ENCODE measurements at places on chromosomes 11 and 22.

GRCh38 chr11:35003658-35004057 lies 87.2 kb downstream of the PDHX start:
- no peak for DNase-seq

DNA sequence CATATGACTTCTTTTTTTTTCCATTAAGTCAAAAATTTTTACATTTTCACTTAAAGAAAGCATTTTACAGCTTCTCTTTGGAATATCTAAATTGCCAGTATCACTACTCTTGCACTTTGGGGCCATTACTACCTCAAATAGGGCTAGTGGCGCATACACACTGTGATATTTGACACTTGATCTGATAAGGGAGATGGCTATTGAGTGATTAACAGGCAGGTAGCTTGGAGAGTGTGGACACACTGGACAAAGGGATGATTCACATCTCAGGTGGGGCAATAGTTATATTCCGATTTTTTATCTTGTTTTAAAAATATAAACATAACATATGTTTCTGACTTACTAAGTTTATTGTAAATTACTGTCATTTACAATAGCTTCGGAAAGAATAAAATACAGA lies 2219.9 kb downstream of the LRRC4C start:
- DNase-seq, result no peak

DNA sequence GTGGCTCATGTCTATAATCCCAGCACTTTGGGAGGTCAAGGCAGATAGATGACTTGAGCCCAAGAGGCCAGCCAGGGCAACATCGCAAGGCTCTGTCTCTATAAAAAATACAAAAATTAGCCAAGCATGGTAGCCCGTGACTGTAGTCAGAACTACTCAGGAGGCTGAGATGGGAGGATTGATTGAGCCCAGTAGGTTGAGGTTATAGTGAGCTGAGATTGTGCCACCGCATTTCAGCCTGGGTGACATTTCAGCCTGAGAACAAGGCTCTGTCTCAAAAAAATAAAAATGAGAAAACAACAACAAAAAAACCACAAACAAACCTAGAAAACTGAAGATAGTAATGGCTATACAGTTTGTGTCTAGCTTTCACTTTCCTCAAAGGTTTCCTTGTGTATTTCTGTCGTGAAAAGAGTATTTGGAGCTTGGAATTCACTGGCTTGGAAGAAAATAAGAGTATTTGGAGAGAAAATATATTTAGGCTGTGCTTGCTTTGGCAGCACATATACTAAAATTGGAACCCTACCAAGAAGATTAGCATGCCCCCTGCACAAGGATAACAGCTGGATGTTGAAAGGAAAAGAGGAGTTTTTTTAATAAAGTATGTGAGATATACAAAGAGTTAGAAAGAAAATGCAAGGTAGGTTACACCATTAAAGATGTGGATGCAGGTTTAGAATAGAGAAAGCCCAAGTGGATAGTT lies 3.9 kb upstream of the BIRC3 start:
- DNase-seq, result no peak

GRCh38 chr11:110866081-110866480 lies 153.8 kb upstream of the ARHGAP20 start:
- no peak for DNase-seq

GRCh38 chr22:42664976-42665831 lies 16.0 kb upstream of the CYB5R3 start:
- DNase-seq, result no peak

GRCh38 chr22:46239261-46240048 lies 10.6 kb downstream of the CDPF1 start:
- DNase-seq, result no peak

GRCh38 chr22:38106814-38107578 lies 3.5 kb downstream of the BAIAP2L2 start:
- DNase-seq, result no peak

DNA sequence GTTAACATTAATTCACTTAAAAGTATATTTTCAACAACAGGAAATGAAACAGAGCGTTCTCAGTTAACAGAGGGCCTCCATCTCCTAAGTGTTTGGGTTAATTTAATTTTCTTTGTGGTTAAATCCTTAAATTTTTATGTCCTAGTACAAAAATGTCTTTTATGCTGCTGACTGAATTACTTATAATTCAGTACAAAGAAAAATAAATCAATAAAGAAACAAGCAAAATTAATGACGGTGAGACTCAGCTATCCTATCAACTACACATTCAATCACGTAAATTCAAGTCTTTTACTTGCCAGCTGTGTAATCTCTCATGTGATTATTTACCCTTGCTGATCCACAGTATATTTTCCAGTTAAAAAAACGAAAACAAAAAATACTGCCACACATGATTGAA lies 81.4 kb downstream of the BBOX1 start:
- no peak for DNase-seq

GRCh38 chr11:100354736-100355135 lies 332.4 kb upstream of the ARHGAP42 start:
- no peak for DNase-seq

DNA sequence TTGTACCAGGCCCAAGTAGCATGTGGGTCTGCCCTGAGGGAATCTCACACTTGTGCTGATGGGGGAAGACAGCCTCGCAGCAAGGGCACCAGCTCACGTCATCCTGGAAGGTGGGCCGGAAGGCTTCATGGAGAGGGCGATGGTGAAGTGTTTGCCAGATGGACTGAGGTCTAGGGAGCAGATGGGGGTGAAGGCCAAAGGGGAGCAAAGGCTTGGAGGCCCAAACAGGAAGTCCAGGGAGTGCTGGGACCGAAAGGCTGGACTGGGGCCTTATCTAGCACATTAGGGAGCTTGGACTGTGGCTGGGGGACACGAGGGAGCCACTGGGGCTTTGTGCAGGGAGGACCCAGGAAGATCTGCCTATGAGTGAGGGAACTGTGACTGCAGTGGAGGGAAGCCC lies 1.2 kb upstream of the TNFRSF13C start:
- no peak for DNase-seq

- DNase-seq, result no peak
Measured at GRCh38 chr11:113242767-113243397, 71.5 kb upstream of the TTC12 start.

DNA sequence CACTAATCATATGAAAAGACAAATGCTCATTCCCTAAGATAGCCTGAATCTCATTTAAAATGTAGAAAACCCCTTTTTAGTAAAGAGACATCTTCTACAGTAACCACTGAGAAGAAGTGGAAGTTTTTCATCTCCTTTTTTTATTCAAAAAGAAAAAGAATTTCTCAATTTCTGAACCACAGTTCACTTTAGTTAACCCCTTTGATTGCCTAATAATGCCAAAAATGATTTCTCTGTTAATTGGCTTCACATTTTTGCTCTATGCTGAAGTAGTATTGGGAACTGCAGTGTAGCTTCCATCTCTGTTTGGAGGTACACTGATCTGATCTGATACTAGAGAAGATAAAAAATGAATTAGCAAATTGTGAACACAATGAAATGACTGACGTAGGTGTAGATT lies 58.3 kb downstream of the CD44 start:
- DNase-seq, result no peak

GRCh38 chr22:47442821-47443220 lies 680.4 kb downstream of the TBC1D22A start:
- no peak for DNase-seq

- no peak for DNase-seq
Measured at GRCh38 chr11:12968101-12968500, 41.0 kb upstream of the RASSF10 start.

DNA sequence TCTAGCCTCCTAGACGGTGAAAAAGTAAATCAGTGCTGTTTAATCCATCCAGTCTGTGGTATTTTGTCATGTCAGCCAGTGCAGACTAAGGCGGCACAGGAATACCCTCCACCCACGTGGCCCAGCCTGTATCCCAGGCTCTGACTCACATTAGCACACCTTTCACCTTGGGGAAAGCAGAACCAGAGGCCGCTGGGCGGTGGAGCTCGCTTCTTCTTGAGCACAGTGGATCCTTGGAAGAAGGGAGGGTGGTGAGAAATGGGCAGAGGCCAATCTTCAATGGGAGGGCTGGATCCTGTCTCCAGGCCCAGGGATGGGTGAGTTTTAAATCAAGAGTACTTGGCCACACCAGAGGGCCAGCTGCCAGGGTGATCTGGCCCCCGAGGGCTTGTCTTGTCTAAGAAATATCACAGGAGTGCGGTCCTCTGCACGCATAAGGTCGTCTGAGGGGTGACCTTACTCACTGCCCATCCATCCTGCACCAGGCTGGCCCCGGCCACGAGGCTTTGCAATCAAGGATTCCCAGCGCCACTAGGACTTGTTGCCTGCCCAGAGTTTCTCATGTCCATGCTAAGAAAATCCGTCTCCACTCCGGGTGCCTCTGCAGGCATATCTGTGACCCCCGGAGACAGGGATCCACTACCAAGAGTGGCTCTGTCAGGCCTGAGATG lies 658.5 kb downstream of the BRD1 start:
- no peak for DNase-seq

- no peak for DNase-seq
Measured at GRCh38 chr22:48941033-48941902, 886.4 kb downstream of the BRD1 start.

GRCh38 chr11:90134478-90135003 lies at the start of gene NAALAD2:
Gene NAALAD2, plus strand, starts transcription at chr11:90134663. Its CDS starts 96 bp downstream, at chr11:90134759.
- DNase-seq, result no peak

- DNase-seq, result no peak
Measured at GRCh38 chr11:110182886-110183285, 89.7 kb downstream of the ZC3H12C start.

DNA sequence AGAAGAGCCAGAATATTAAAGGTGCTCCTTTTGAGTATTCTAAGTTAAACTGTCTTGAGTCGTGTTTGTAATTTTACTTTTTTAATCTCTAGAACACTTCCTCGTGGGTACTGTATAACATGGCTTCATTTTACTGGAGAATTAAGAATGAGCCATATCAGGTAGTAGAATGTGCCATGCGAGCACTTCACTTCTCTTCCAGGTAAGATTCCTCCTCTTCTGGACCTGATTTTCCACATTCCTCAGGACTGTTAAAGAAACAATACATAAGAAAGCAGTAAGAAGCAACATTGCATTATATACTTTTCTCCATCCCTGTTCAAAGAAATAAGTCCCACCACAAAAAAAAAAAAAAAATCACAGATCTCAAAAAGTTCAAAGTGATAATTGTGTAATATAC lies 37.9 kb downstream of the TTC17 start:
- no peak for DNase-seq

GRCh38 chr11:61683961-61684869 lies 4.0 kb downstream of the DAGLA start:
- no peak for DNase-seq

GRCh38 chr11:95412074-95412473 lies 181.1 kb upstream of the SESN3 start:
- DNase-seq, result no peak

DNA sequence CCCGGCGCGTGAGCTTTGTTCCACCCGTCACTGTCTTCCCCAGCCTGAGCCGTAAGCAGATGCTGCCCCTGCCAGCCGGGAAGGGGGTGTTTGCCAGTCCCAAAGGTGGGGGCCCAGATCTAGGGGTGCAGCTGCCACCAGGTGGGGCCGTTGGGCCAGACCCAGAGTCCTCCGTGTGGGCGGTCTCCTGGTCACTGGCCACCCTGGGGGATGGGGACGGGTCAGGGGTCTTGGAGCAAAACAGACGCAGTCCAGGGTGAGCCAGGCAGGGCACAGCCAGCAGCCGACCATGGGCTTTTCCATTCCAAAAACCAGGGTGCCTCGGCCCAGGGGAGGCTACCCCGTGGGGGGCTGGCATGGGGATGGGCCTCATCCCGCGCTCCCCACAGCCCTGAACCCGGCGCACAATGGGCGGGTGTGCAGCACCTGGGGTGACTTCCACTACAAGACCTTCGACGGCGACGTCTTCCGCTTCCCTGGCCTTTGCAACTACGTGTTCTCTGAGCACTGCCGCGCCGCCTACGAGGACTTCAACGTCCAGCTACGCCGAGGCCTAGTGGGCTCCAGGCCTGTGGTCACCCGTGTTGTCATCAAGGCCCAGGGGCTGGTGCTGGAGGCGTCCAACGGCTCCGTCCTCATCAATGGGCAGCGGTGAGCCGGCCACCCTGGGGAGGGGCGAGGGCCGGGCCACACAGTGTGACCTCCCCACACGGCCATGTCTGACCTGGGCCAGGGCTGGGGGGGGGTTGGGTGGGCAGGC lies 3.5 kb downstream of the MUC5B start:
- DNase-seq, result no peak

GRCh38 chr11:46002189-46002588 lies 79.7 kb downstream of the LARGE2 start:
- DNase-seq, result no peak

DNA sequence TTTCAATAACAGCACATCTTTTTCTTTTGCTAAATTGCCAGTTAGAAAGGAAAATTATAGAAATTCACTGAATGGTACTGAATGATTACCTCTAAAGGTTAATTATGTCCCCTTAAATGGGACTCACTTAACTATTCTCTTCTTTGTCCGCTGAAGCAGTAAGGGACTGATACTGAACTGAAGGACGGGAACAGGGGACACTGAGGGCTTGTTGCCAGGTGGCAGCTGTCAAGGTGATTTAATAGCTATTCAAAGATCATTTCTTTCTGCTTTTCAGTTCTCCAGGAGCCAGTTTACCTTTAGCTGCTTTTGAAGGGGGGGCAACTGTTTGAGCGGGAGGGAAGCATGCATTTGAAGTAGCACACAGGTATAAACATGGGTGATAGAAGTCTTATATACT lies 325.4 kb upstream of the CCDC90B start:
- no peak for DNase-seq

GRCh38 chr11:120203626-120204025 lies 7.2 kb upstream of the OAF start:
- no peak for DNase-seq

GRCh38 chr11:114924042-114924441 lies 245.7 kb downstream of the NXPE2 start:
- DNase-seq, result no peak

All from effector CD4-positive, alpha-beta T cell (primary cell).